Activated CD4-positive, alpha-beta T cell treated with anti-CD3 and anti-CD28 coated beads, Interleukin-2, amount 50 U/mL, for 24 hours (primary cell): ENCODE measurements at places on chromosomes 3 and 15.

GRCh38 chr3:38221005-38221404 lies 44.6 kb upstream of the SLC22A13 start:
- DNase-seq = no peak

- no peak for DNase-seq
These were observed 59.0 kb downstream of the CDCP1 start for GRCh38 chr3:45087155-45087554.

DNA sequence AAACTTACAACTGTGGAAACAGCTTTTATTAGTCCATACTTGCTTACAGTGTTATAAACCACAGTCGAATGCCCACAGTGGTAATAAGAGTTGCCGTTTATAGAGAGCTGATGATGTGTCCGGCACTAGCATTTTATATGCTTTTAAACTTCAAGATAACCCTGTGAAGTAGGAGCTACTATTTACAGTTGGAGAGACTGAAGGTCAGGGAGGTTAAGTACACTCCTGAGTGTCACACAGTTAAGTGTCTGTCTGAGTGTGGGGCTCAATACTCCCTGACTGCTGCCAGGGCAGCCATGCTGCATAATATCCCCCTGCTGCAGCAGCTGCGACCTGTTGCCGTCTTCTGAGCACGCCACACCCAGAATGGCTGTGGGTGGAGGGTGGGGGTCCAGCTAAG lies 89.9 kb upstream of the TNFAIP8L3 start:
- no peak for DNase-seq

- no peak for DNase-seq
These were observed 29.1 kb upstream of the LYSMD4 start for GRCh38 chr15:99762288-99762687.

DNA sequence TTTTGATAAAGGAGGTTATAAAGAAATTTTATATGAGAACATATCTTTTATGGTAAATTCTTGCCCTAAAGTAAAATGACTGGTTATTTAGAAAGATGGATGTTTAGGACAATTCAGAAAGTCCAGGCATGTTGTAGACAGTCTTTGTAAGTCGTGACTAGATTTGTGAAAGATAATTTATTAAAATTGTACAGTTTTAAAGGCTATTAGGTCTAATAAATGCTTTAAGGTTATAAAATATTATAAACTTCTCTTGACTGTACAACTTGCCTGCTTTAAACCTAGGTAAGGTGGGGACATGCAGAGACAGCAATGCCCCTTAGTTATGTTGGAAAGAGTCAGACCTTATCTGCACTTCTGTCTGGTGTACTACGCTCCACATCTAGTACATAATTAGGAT lies 933.5 kb downstream of the SI start:
- DNase-seq = no peak

DNA sequence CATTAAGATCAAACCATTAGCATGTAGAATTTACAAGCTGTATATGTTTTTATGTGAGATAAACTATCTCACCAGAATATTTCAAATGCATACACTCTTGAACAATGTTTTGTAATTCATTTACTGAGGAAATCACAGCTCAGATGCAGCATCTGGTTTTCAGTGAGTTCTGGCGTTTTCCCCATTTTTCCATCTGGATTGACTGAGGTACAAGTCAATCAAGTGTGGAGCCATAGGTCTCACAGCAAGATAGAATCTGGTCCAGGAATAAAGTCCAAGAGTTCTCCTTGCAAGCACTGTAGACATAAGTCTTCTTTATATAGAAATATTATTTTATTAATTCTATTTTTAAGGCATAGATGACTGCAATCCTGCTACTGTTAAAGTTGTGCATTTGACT lies 219.3 kb downstream of the ZBBX start:
- no peak for DNase-seq

GRCh38 chr3:122396511-122396910 lies 12.5 kb downstream of the FAM162A start:
- no peak for DNase-seq

GRCh38 chr3:126495786-126496185 lies 20.1 kb upstream of the ZXDC start:
- no peak for DNase-seq

GRCh38 chr3:102195198-102195948 lies 239.4 kb upstream of the ZPLD1 start:
- DNase-seq = no peak

DNA sequence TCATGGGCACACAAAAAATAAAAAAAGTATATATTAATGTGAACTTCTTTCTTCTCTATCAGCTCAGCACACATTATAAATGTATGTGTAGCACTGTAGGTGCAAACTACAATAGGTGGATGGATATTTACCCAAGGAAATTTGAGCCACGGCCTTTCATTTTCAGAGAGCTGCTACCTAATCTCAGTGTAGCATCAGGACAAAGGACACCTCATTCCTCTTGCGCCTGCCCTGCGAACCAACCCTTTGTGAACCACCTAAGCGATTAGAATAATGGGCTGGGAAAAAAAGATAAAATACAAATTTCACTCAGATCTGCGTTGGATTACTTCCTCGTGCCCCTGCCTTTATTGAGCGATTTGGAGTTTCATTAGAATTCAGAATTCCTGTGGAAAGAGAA lies 263.2 kb downstream of the NR2F2 start:
- no peak for DNase-seq

DNA sequence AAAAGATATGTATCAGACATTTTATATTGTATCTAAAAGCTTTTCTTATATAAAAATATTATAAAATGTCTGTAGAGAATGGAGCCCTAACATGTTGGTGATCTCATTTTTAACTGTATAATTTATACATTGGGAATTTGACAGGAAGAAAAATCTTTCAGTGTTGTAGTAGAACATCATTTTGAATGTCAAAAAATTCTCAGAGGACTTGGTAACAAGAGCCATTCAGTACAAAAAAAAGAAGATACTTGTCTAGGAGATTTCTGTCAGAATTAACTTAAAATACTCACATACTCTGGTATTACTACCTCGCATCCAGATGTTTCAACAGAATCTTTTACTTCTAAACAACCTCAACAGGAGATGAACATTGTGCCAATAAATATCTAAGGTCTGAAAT lies 1277.9 kb downstream of the ROBO2 start:
- DNase-seq = no peak

DNA sequence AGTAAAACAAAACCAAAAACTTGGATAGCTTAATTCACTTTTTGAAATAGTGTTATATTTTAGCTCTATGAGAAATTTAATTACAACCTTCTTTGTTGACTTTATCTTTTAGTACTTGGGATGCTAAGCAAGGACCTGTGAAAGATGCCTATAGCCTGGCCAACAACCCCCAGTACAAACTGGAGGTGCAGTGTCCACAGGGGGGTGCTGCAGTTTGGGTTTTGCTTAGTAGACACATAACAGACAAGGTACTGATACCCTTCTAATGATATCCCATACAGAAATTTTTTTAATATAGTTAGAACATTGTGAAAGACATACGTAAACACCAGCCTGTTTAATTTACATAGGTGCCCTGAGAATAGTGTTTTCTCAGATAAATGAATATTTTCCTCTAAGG lies 35.3 kb downstream of the CAPN7 start:
- no peak for DNase-seq

DNA sequence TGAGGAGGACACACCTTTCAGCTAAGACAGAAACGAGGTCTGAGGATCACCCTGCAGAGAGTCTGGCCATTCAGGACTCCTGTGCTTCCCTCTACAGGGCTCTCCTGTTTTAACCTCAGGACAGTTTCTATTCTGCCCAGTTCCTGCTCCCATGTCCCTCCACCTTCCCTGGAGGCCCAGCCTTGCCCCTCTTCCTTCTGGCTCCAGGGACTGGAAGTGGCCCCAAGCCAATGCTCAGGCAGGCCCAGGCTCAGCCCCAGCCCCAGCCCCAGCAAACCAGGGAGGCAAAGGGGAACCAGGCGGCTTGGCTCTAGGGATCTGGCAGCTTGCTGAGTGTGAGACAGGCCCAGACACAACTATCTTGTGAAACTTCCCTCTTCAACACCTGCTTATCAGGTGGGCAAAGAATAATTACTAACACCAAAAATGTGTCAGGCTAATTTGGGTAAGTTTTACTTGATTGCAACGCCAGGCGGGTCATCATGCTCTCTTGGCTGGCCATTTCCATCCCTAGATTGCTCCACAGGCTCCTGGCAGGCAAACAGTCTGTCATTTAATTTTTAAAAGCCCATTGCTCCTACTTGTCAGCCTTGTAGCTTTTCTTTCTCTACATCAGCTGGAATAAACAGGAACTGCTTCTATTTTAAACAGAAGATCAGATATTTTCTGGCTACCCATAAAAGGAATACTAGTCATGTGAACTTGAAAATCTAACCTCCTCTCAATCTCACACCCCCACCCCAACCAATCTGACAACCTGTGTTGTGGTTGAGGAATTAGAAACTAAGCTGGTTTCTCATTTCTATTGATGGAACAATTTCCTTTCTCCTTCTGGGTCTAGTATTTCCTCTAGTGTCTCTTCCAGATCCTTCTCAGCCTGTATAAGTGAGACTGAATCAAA lies 33.5 kb downstream of the UPK1B start:
- DNase-seq = no peak

- no peak for DNase-seq
These were observed 200.8 kb upstream of the GOLGA6L4 start for GRCh38 chr15:84034578-84035398.

GRCh38 chr15:42104095-42104891 lies 9.9 kb upstream of the PLA2G4D start:
- no peak for DNase-seq

DNA sequence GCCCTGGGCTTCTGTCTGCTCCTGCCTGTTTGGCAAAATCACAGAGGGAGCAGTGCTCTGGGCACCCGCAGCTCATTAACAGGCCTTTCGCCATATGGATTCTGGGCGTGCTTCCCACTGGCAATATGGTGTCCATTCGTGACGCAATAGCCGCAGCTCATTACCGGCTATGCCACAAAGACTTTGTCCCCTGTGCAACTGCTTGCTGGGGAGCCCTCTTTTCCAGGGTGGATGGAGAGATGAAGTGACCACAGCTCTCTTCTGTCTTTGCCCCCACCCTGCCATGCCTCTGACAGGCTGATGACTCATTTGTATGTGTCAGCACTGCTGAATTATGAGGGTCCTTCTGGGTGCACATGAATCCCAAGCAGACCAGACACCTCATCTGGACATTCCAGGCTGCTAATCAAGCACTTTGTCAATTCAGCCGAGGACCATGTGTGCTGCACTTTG lies 214.3 kb upstream of the FEZF2 start:
- no peak for DNase-seq

GRCh38 chr3:46089237-46090011 lies 62.1 kb upstream of the XCR1 start:
- DNase-seq = no peak

DNA sequence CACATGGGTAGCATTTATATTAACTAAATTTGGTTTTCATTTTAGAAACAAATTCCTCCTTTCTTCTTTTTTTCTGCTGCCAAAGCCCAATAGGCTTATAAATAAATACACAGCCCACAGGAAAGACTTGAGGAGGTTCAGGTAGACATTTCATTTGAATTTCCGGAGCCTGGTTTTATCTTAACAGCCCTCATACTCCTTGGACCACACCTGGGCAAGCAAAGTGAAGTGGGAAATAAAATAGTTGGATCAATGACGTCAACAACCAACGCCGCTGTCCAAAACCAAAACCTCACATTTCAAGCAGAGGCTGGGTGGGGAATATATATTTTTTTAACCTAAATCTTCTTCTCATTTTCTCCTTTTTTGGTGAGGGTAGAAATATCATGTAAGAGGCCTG lies 53.2 kb downstream of the RFTN1 start:
- no peak for DNase-seq

DNA sequence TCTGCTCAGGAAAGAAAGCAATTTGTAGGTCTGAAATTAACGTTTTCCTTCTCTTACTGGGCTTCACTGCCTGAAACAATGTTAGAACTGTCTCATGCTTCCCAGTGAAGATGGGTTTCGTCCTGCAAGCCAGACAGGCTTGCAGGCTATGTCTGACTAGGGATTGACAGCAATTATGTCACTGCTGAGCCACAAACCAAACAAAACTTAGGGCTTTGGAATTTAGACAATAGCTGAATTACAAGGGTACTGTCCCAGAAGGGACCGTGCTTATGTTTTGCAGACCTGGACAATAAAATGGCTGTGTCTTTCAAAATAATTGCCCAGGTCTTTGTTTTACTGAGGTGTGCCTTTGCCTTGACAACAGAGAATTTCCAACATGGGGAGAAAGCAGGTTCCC lies 46.3 kb upstream of the CCDC80 start:
- no peak for DNase-seq

DNA sequence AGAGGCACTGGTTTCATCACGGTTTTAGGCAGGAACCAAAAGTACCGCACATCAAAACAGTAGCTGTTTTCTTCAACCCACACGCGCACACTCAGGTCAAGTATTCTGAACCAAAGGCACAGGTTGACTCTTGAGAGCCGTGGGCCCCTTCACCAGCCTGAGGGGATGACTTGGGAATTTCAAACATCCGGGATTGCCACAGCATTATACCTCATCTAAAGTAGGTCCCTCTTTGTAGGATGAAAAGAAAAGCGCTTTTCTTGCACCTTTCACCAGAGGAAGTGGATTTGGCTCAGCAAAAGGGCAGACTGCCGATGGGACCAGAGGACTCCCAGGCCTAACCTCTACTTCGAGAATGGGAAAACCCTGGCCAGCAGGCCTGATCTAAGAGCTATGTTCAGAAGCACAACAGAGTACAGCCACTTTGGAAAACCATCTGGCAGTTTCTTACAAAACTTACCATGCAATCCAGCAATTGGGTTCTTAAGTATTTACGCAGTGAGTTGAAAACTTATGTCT lies 88.2 kb upstream of the PROK2 start:
- DNase-seq = no peak

DNA sequence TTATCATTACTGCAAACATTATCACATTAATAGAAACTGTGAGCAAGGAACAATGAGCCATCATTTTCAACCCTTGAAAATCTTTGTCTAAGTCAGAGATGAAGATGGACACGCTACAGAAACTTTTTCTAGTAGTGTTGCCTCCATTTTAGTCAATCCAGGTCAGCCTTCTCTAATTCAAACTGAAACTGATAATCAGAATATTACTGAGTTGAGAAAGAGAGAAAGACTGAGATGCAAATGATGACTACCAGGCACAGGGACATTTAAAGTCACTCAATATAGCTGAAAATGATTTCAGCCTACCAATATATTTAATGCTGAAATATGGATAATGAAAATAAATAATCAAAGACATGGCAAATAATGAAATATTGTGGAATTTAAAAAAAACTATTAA lies 261.4 kb downstream of the GBE1 start:
- DNase-seq = no peak

- DNase-seq = no peak
These were observed 57.6 kb downstream of the FRMD4B start for GRCh38 chr3:69328103-69328962.

DNA sequence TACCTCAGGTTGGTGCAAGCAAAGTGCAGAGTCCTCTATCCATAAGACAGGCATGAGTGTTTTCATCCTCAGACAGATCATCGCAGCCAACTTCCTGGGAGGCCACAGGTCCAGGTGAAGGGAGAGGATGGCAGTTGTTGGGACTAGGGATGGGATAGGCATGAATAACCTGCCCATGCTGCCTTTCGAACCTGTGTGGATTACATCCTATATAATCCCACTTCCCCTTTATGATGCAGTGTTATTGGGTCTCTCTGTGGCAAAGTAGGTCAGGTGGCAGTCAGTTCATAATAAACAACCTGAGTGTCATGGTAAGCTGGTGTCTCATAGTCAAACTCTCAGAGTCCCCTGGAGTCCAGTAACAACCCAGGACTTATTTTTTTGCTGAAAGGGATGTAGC lies 40.4 kb downstream of the CCR3 start:
- no peak for DNase-seq
